ENCODE measurements at places on chromosomes 7 and 10.

GRCh38 chr7:91287371-91288084 is 23.3 kb downstream of the FZD1 start:
- no peak for DNase-seq

DNA sequence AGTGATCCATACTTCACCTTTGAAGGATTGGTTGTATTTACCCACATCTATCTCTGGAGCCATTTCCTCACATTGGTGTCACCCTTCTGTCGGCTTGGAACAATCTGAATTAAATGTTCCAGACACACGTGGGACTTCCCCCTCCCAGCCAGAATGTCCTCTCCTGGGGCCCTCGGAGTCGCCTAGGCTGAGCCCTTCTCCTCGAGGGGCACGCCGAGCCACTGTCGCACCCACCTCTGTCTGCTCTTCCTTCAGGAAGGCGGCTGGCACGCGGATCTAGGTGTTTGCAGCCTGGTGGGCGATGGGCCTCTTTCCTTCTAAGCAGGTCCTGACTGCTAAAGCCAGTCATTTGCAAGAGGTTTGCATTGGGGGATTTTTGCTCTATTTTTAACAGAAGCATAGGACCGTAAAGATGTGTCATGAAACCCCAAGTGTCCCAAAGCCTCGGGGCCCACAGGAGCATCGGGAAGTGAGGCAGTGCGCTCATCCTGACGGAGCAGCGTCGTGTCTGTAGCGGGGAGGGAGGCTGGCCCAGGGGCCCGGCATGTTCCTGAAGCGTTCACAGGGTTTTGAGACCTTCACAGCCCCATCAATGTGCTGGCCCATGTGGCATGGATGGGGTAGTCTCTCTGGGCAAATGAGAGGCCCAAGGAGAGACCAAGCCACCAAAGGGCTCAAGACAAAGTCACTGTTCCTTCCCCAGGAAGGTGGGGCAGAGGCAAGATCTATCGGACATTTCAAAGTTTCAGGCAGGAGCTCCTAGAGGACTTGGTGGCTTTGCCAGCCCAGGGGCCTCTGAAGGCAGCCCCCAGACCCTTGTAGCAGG is 86.7 kb downstream of the RGS10 start:
- no peak for DNase-seq

- DNase-seq = no peak
Measured at GRCh38 chr7:98133621-98134303, 27.1 kb downstream of the LMTK2 start.

- DNase-seq = no peak
Measured at GRCh38 chr7:50653981-50654425, 88.8 kb upstream of the DDC start.

Data from stimulated activated CD4-positive, alpha-beta T cell treated with anti-CD3 and anti-CD28 coated beads, Interleukin-4, amount 100 ng/mL, for 4 hours (primary cell).